Natural killer cell (primary cell): ENCODE measurements at places on chromosomes 11 and 22. TPM values are rescaled to one million over a fixed set of nuclear protein-coding genes. Genes with fewer than 3 reads are reported as not detected.

The TEF gene
- total RNA-seq, result 3.0 TPM

The MPEG1 gene
- 20.0 TPM for total RNA-seq

The OR51D1 gene
- not detected for total RNA-seq

GRCh38 chr11:79440571-79441460, at the start of gene TENM4:
Gene TENM4, minus strand, starts transcription at chr11:79441030. Its CDS starts 371,086 bp downstream, at chr11:79069944.
- peak; percentile 2 for DNase-seq

DNA sequence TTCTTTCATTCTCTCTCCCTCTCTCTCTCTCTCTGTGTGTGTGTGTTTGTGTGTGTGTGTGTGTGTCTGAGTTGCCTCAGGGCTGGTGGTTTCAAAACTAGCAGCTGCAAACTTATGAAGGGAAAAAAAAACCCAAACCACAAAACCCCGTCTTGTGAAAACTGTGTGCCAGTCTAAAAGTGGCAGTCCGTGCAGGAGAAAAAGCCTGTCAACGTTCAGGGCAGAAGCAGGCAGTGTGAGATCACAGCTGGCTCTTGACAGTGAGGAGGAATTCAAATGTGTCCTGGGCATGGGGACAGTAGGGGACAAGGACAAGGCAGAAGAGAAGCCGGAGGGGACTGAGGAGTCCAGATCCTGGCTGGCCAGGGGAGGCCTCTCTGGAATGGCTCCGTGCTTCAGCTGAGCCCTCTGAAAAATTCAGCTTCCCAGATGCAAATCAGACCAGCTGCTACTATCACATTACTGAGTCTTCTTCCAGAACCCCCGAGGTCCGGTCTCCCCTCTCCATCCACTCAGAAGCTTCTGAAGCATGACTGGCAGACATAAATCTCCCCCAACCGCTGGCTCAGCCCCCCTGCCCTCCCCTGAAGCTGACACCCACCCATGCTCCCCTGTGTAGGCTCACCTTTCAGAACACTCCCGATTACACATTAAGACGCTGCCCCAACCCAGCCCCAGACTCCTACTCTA, 31.9 kb downstream of the FLI1 start:
- peak; percentile 92 for DNase-seq

DNA sequence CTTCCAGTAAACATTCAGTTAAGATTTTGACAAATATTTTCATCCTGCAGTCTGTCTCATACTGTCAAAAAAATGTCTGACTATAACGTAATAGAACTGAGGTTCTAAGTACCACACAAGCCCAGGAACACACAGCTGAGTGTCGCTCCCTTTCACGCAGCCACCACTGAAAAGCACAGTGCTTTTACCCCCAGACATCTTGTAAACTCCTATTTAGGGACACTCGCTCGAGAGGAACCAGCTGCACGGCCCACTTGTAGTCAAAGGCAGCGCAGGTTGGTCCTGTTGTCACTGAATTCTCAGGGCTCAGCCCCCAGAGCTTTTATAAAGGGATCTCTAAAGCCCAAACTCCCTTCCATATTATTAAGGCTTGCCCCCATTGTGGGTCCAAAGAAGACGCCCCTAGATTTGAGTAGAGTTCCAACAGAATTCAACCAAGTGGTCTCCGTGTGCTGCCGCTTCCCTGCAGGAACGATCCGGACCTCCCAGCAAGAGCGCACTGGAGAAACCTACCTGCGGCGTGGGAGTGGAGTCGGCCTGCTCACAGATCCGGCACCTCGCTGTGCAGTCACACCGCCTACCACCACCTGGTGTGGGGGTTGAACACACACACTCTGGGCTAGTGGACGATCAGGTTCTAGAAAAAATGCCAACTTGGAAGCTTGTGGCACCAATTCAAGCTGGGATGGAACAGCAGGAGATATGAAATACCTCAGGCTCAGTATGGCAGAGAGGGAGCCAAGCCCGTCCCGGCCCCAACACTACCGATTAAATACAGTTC, 23.4 kb downstream of the ASPHD2 start:
- no peak for DNase-seq

The TMPRSS6 gene
- total RNA-seq, result 4.7 TPM
